ENCODE measurements at places on chromosomes 3 and 15. TPM values are rescaled to one million over a fixed set of nuclear protein-coding genes. Genes with fewer than 3 reads are reported as not detected.

GRCh38 chr15:20351448-20351971 lies 190.1 kb downstream of the GOLGA6L6 start:
- no peaks in the 10 kb centered on the region for H3K36me3 ChIP-seq
- H3K4me1 ChIP-seq = no peaks in the 10 kb centered on the region
- H3K27me3 ChIP-seq = no peaks in the 10 kb centered on the region
- H3K27ac ChIP-seq = no peak overlapping the region
- DNase-seq = no peak

DNA sequence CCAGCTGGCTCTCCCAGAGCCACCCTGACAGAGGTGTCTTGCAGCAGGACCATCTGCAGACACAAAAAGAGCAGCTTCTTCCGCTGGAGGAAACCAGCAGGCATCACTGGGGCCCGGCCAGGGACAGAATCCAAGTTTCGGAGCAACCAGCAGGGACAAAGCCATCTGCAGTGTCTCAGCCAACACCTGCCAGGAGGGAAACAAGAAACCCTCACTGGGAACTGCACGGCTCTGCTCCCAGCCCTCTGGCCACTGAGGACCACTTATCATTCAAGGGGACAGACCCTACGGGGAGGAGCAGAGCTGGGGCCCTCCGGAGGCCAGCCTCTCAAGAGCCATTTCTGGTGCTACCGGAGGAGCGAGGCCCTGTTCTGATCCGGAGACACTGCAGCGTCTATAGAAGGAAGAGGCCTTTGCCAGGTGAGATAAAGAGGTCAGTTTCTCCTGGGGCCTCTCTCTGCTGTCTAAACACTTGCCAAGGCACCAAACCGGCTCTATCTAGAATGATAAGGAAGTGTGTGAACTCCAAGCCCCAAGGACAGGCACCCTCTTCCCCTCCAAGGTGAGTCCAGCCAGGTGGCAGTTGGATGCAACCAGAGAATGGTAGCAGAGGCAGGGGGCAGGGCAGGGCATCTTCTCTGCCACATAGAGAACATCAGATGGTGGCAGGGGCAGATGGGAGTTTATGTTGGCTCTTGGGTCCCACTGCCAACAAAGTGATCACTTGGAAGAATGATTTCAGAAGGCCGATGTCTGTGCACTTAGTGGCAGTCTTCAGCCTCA lies 89.0 kb downstream of the CHSY1 start:
- peaks cover 21% of the 10 kb centered on the region for H3K4me1 ChIP-seq
- DNase-seq = no peak
- H3K36me3 ChIP-seq = no peaks in the 10 kb centered on the region
- H3K27me3 ChIP-seq = no peaks in the 10 kb centered on the region
- H3K4me3 ChIP-seq = no peak overlapping the region

- DNase-seq = no peak
- H3K4me1 ChIP-seq = peaks cover 3% of the 10 kb centered on the region
- no peak overlapping the region for H3K27ac ChIP-seq
Observed at GRCh38 chr3:135348690-135349089, 553.6 kb downstream of the EPHB1 start.

DNA sequence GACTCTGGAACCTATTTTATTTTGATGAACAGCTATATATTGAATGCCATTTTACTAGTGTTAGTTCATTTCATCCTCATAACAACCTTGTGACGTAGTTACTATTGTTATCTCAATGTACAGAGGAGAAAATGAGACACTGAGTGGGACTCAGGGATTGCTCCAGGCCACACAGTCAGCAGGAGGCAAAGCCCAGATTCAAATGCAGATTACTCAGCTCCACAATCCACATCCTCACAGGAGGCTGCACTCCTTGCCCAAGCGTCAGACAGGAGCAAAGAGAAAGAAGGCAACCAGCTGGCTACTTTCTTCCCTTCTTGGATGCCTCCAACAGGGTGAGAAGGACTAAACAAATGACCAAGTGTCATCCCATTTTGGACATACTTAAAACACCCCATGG lies 92.0 kb upstream of the CCDC54 start:
- no peak overlapping the region for H3K4me3 ChIP-seq
- no peaks in the 10 kb centered on the region for H3K36me3 ChIP-seq
- H3K27me3 ChIP-seq = no peaks in the 10 kb centered on the region
- peak overlapping the region; percentile 21 for H3K27ac ChIP-seq
- DNase-seq = no peak

GRCh38 chr3:134704556-134704955 lies 53.7 kb upstream of the KY start:
- H3K27me3 ChIP-seq = no peaks in the 10 kb centered on the region
- H3K4me3 ChIP-seq = no peak overlapping the region
- DNase-seq = no peak
- no peak overlapping the region for H3K27ac ChIP-seq
- no peaks in the 10 kb centered on the region for H3K4me1 ChIP-seq

GRCh38 chr3:126100634-126101301 lies 16.8 kb upstream of the SLC41A3 start:
- no peaks in the 10 kb centered on the region for H3K4me1 ChIP-seq
- no peak for DNase-seq
- H3K36me3 ChIP-seq = no peaks in the 10 kb centered on the region

- no peak overlapping the region for H3K27ac ChIP-seq
- H3K4me3 ChIP-seq = no peak overlapping the region
- DNase-seq = no peak
- no peaks in the 10 kb centered on the region for H3K4me1 ChIP-seq
- H3K36me3 ChIP-seq = no peaks in the 10 kb centered on the region
Observed at GRCh38 chr3:156014489-156014888, 105.9 kb upstream of the KCNAB1 start.

DNA sequence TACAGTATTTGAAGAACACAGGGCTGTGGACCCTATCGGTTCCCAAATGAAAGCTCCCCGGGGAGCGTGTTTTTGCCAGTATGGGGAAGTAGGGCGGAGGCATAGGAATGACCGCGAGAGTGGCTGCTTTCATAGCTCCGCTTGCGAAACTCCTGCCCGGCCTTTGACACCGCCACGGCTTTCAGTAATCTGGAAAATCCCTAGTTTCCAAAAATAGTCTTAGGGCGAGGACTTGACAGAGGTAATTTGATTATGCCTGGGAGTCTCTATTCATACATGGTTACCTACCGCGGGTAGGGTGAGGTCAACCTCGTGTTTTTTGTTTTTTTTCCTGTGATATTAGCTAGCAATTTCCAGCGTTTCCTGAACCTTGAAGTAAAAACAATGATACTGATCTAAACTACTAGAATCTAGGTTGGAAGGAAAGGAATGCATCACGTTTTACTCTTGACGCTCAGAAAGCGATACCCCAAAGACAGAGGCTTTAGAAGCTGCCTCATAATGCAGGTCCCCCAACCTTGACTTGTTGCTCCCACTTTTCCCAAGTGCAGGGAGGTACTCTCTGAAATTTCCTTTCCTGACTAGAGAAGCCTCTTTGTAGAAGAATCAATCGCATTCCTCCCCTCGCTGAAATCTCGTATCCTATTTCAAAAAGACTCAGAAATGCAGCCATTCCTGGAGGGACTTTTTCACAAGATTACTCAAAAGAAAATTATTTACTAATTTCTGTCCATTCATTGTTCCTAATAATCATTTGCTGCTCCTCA lies 894 bp upstream of the CCNL1 start:
- H3K27me3 ChIP-seq = no peaks in the 10 kb centered on the region
- DNase-seq = peak; percentile 82
- peak overlapping the region; percentile 100 for H3K27ac ChIP-seq
- H3K4me3 ChIP-seq = peak overlapping the region; percentile 100
- no peaks in the 10 kb centered on the region for H3K36me3 ChIP-seq
- H3K4me1 ChIP-seq = peaks cover 35% of the 10 kb centered on the region

DNA sequence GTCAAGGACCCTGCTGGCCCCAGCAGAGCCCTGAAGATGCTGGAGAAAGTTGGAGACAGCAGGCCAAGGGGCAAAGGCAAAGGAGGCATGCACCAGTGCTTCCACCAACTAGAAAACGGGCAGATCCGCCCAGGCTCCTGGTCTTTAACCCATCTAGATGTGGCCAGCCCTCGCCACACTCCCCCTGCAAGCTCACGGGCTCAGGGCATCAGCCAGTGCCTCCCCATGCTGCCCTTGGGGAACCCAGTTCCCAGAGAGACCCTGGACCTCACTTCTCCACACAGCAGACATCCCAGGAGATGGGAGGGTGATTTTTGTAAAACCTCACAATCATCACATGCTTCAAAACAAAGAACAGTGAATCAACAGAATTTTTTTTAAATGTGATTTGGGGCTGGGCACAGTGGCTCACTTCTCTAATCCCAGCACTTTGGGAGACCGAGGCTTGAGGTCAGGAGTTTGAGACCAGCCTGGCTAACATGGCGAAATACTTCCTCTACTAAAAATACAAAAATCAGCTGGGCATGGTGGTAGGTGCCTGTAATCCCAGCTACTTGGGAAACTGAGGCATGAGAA lies 24.5 kb downstream of the CYFIP1 start:
- H3K4me1 ChIP-seq = peaks cover 5% of the 10 kb centered on the region
- H3K27me3 ChIP-seq = no peaks in the 10 kb centered on the region
- H3K27ac ChIP-seq = no peak overlapping the region
- no peak overlapping the region for H3K4me3 ChIP-seq
- no peaks in the 10 kb centered on the region for H3K36me3 ChIP-seq
- DNase-seq = no peak

GRCh38 chr3:141178026-141178425 lies 53.6 kb upstream of the PXYLP1 start:
- no peaks in the 10 kb centered on the region for H3K4me1 ChIP-seq
- H3K27me3 ChIP-seq = no peaks in the 10 kb centered on the region
- no peak for DNase-seq
- no peaks in the 10 kb centered on the region for H3K36me3 ChIP-seq

DNA sequence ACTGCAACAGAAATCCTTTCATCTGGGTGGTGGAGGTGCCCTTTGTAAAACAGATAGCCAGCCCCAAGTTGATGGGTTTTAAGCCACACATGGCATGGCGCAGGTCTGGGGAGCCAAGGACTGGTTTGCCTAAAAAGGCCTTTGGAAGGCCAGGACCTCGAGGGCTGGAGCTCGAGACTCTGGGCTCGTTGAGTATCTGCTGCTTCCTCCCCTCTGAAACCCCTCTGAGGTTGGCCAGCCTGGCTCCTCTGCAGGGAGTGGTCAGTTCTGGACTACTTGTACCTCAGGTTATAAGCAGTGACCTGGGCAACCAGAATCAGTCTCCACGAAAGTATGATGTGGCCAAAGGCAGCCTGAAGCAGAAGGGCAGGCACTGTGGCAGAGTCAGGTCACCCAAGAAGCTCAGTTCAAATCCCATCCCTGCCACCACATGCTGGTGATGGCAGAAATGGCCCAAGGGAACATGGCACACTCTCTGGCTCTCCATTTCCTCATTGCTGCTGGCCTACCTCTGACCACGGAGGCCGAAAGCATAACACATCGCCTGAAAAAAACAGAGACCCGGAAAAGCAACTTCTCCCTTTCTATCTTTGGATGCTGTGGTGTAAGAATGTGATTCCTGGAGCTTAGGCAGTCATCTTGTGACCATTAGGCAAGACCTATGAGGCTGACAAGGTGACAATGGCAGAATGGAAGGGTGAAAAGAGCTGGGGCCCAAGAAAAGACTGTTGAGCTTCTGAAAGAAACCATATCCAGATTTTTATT lies 51.2 kb downstream of the WNT7A start:
- H3K27ac ChIP-seq = no peak overlapping the region
- H3K27me3 ChIP-seq = no peaks in the 10 kb centered on the region
- H3K4me1 ChIP-seq = no peaks in the 10 kb centered on the region
- no peak overlapping the region for H3K4me3 ChIP-seq
- no peaks in the 10 kb centered on the region for H3K36me3 ChIP-seq
- DNase-seq = no peak

DNA sequence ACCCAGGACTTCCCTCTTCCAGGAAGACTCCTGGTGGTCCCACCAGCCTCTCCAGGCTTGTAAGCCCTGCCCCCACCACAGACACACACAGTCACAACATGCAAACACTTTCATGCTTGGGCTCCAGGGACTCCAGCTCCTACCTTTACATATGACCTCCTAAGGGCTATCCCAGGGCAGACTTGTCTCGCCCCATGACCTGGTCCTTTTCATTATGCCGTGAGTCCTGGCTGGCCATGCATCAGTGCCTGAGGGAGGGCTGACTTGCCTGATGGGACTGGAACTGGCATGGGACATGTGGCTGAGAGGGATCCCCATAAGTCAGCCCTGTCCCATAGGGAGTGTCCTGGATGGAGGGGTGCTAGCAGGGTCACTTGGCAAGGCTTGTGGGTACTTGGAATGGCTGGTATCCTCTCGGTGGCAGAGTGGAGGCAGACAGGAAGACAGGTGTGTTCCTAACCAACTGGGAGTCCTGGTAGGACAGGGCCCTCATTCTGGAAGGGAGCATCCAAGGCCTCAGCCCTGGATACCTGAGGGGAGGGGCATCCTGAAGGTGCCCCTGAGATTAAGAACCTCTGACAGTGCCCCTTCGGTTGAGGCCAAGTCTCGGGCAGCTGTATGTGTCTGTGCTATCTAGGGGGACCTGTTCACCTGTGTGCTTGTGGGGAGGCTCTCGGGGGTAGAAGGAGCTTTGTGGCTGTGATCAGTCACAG lies 540 bp upstream of the HHATL start:
- DNase-seq = no peak

DNA sequence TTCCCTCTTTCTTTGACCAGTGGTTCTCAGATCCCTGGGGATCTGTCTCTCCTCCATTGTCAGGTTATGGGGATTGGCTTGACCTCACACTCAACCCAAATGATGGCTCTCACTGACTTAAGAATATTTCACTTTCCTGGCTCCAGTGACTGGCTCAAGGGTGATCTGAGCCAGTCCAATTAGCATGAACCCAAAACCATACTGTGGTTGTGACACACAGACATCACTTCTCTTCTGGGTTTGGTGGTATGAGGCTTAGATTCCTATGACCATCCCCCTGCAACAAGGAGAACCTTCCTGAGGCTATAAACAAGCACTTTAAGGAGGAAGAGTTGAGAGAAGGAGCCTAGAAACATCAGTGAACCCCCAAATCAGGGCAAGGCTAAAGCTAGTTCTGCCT lies 85.8 kb downstream of the KCNAB1 start:
- H3K27me3 ChIP-seq = no peaks in the 10 kb centered on the region
- no peak overlapping the region for H3K27ac ChIP-seq
- no peaks in the 10 kb centered on the region for H3K36me3 ChIP-seq
- no peak overlapping the region for H3K4me3 ChIP-seq
- no peaks in the 10 kb centered on the region for H3K4me1 ChIP-seq
- DNase-seq = no peak

DNA sequence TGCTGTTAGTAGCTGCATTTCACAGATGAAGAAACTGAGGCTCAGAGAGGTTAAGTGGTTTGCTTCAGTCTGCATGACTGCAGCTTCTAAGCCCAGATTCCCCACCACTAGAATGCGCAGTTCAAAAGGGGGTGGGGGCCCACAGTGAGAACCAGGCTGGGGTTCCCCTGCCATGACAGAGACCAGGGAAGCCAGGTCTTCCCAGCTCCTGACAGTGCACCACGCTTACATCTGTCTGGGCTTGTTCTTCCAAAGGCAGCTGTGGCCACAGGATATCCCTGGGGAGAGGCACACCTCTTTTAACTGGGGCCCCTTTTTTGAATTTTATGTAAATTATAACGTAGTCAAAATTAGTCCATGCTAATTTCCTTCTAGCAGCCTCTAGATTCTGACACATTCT lies 5.3 kb downstream of the PLEKHO2 start:
- H3K27me3 ChIP-seq = no peaks in the 10 kb centered on the region
- DNase-seq = no peak
- peaks cover 38% of the 10 kb centered on the region for H3K4me1 ChIP-seq
- H3K4me3 ChIP-seq = no peak overlapping the region
- H3K27ac ChIP-seq = no peak overlapping the region

Gene SIDT1
- total RNA-seq = 5.9 TPM

Gene CRTAP
- total RNA-seq = 70.2 TPM

Gene FMN1
- total RNA-seq = 47.4 TPM

Gene TUSC7
- 2.1 TPM for total RNA-seq

Gene GOLGA8S
- 9.2 TPM for total RNA-seq

Gene TP63
- total RNA-seq = 6.0 TPM

Gene TM4SF1
- total RNA-seq = 16.2 TPM

Gene ARNT2
- total RNA-seq = 58.7 TPM

Data from testis (tissue), 5 donors.